ENCODE measurements at places on chromosomes 2 and 18. TPM values are rescaled to one million over a fixed set of nuclear protein-coding genes. Genes with fewer than 3 reads are reported as not detected.

DNA sequence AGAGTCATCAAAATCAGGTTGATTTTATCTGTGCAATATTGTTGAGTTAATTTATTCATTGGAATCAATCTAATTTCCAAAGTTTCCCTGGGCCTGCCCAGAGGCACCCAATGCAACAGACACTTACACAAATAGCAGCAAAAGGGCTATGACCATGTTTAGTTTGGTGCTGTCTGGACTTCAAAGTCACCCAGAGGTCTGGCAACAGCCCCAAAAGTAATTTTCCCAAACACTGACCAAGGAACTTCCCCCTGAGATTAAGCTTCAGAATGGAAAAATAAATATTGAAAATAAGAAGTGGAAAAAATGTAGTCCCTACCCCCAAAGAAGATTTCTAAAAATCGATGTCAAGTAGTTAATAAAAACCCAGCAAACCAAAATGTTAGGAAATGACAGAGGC lies 70.9 kb upstream of the RNF152 start:
- DNase-seq, result peak; percentile 37

DNA sequence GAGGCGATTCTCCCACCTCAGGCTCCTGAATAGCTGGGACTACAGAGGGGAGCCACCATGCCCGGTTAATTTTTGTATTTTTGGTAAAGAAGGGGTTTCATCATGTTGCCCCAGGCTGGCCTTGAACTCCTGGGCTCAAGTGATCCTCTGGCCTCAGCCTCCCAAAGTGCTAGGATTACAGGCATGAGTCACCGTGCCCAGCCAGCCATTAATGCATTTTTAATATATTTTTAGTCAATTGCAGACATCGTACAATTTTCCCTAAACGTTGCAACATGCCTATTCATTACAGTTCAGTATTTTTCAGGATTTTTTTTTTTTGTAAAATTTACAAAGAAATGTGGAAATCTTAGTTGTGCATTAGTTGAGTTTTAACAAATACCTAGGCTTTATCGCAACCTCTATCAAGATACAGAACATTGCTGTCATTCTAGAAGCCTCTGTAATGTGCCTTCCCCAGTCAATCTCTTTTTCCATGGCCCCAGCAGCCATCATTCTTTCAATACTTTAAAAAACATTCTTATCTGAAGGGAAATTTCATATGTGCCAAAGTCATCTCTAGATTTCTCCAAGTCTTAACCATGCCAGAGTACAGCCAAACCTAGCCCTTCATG lies 14.7 kb downstream of the NABP1 start:
- DNase-seq, result no peak

DNA sequence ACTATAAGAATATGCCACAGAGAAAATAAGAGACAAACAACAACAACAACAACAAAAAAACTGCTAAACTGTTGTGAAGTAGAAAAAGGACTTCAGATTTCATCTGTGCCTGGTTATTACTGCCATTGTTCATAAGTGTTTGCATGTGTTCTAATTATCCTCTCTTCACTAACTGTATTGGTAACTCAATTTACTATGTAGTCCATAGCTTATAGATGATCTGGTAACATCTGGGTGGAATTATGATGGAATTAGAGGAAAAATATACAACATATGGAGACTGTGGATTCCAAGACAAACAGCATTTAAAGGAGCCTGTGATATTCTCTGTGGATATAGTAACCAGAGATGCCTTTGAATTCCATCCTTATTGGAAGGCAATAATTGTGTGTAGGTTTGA lies 1891.5 kb upstream of the PIK3C3 start:
- DNase-seq, result no peak

- peak; percentile 62 for DNase-seq
Observed at GRCh38 chr18:35880788-35881455, 91.6 kb upstream of the RMP24 start.

- no peak for DNase-seq
Observed at GRCh38 chr2:237479747-237480146, 7.3 kb upstream of the MLPH start.

- peak; percentile 64 for DNase-seq
Observed at GRCh38 chr2:105697781-105698449, 46.8 kb upstream of the NCK2 start.

GRCh38 chr2:60140185-60140584 lies 413.3 kb downstream of the BCL11A start:
- DNase-seq, result no peak

- no peak for DNase-seq
Observed at GRCh38 chr2:106201661-106202060, 7.6 kb upstream of the UXS1 start.

- no peak for DNase-seq
Observed at GRCh38 chr2:111617299-111618225, 266.4 kb downstream of the ANAPC1 start.

- DNase-seq, result peak; percentile 55
Observed at GRCh38 chr2:111035830-111036441, 84.8 kb upstream of the BCL2L11 start.

DNA sequence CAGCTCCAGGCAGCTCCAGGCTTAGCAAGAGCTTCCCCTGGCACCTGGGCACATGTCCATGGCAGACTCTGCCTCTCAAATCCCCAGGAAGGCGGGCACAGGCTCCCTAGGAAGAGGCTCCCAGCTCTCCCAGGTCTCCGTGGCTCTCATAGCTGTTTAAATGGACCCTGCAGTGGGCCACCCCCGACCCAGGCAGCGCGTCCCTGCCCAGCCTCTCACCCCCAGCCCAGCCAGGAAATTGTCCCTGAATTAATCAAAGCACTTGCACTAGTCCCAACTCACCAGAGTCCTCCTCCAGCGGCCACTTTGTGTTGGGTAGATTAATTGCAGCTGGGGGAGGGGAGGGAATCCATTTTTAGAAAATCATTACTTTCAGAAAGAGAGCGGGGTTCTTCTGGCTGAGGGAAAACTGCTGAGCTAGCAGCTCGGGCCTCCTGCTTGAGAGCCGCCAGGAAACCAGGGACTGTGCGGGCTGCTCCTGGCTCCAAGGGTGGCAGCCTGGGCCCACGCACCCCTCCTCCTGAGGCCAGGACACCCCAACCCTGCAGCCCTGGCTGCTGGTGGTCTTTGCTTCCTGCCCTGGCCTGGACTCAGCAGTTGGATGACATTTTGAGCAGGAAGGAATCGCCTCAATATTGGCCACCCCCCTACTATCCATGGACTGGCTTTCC lies 36.0 kb downstream of the SMAD7 start:
- no peak for DNase-seq

- DNase-seq, result no peak
Observed at GRCh38 chr18:22250591-22250996, 81.2 kb downstream of the GATA6 start.

- no peak for DNase-seq
Observed at GRCh38 chr2:108920686-108921085, 68.3 kb downstream of the EDAR start.

GRCh38 chr2:71749671-71750101 lies 296.3 kb downstream of the DYSF start:
- DNase-seq, result no peak

DNA sequence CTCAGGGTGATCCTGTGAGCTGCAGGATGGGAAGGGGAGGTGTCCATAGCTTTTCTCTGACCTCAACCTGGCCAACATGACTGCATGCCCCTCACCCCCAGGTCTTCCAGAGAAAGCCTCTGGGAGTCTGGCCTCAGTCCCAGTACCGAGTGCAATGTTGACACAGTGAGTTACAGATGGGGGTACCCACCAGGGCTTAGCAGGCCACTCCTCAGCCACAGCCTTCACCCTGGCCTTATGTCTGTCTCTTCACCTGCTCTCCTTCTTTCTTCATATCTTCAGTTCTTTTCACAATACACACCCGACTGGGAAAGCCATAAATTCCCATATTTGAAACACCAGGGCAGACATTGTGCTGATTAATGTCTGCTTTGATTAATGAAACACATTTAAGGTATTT lies 33.5 kb downstream of the AOX1 start:
- DNase-seq, result peak; percentile 50

DNA sequence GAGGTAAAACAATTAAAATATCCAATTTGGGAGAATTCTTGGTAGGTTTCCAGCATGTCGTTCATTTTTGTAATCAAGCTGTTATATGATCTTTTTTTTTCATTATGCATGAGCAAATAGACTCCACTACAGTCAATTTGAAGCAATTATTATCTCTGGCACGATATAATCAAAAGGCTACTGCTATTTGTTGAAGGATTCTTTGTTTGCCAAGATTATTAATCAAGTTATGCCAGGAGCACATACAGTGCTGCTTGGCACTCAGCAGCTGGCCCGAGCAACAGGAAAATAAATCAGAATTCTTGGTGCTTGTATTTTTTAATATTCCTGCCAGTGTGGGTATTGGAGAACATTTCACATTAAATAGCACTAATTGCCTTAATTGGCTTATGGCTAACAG lies 279.5 kb downstream of the RND3 start:
- DNase-seq, result no peak

DNA sequence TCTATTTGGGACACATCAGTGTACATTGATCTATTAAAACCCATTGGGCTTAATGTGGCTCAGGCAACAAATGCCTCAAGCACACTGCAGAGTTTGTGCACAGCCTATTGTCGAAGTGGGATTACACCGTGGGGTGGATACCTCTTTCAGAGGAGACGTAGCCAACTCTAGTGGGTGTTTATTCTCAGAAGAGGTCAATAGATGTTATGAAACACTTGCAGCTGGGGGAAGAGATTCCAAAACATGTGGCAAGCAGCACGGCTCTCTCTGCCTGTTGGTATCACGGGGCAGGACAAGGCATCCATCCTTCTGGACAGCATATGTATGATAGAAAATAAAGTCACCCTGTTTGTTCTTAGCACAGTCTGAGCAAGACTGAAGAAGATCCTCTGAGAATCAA lies 121.4 kb upstream of the COPS8 start:
- DNase-seq, result no peak

DNA sequence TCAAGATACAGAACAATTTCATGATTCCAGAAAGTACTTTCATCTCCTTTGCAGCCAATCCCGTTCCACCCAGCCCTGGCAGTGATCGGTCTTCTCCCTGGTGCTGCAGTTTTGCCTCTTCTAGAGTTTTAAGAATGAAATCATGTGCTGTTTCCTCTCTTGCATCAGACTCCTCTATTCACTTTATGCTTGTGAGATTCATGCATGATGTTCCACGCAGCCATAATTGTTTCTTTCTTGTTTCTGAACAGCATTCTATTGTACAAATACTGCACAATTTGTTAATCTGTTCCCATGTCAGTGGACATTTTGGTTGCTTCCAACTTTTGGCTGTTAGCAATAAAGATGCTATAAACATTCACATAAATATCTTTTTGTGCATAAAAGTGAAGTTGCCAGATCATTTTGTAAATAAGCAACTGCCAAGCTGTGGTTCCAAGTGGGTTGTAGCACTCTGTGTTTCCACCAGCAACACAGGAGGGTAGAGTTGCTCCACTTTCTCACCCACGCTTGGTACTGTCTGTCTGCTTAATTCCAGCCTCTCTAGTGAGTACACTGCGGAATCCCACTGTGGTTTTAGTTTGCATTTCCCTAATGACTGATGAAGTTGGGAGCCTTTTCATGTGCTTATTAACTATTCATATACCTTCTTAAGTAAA lies 104.5 kb downstream of the TWIST2 start:
- DNase-seq, result no peak

DNA sequence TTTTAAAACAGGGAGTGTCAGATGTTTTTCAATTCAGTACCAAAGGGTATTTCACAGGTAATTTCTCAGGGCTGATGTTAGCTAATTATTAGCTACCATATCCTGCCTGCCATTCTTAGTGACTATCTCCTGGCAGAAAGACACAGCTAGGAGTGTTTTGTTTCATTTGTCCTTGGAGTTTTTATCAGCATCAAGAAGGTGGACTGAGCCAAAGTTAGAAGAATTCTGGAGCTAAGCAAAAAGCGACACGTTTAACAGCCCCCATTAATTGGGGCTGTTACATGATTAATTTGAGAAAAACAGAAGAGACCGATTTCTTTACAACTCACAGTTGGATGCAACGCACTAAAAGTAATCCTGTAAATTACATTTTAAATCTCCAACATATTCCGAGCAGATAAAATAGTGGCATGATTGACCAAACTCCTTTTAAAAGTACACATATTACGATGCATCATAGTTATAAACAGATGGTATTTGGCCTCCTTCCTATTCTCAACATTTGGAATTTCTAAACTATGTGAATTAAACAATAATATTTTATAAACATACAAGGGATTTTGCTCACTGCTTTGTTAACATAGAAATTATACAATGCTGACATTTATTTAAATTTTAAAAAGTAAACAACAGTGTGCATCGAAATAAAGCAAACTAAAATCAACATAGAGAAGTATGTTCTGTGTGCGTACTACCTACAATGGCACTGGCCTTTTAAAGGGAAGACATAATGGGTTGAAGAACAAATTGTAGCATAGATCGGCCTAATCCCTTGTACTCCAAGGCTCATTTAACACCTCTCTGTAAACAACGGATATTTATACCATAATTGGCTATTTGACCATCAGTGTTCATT lies 585.1 kb downstream of the ZEB2 start:
- no peak for DNase-seq

GRCh38 chr2:159063677-159064076 lies 95.2 kb downstream of the TANC1 start:
- no peak for DNase-seq

DNA sequence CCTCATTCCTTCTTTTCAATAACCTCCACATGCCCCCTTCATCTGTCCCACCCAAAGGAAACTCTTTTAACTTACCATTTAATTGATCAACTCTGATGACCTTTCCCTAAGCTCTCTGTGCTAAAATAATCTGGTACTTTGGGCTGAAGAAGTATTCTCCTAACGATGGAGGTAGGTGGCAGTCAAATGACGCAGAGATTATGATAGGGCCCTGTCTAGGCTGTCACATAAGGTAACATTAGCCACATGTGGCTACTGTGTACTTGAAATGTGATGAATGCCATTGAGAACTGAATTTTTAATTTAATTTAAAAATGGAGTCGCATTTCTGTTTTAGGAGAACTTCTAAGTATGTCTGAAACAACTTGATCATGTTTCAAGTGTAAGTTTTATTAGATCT lies 140.5 kb upstream of the TNP1 start:
- no peak for DNase-seq

- no peak for DNase-seq
Observed at GRCh38 chr2:85935170-85935745, 46.5 kb upstream of the ST3GAL5 start.

ALLC gene
- total RNA-seq, result not detected

ANKRD29 gene
- 9.6 TPM for total RNA-seq

TRIB2 gene
- 31.5 TPM for total RNA-seq

ASB18 gene
- total RNA-seq, result not detected

TXNDC2 gene
- total RNA-seq, result 0.26 TPM

CLEC4F gene
- total RNA-seq, result 0.63 TPM

TCF23 gene
- total RNA-seq, result not detected

BMP10 gene
- total RNA-seq, result not detected

CACNB4 gene
- 2.5 TPM for total RNA-seq

IL36A gene
- not detected for total RNA-seq
